ENCODE measurements at places on chromosomes 4 and X. TPM values are rescaled to one million over a fixed set of nuclear protein-coding genes. Genes with fewer than 3 reads are reported as not detected.

MAGEB2 gene
- total RNA-seq: not detected

TMEM255A gene
- not detected for total RNA-seq

SPINK2 gene
- total RNA-seq: not detected

FAM149A gene
- total RNA-seq: 9.7 TPM

HSFX4 gene
- not detected for total RNA-seq

FTSJ1 gene
- 36.4 TPM for total RNA-seq

FAM193A gene
- total RNA-seq: 16.2 TPM

XPNPEP2 gene
- 86.4 TPM for total RNA-seq

SPACA5B gene
- total RNA-seq: not detected

CT55 gene
- total RNA-seq: not detected

HGFAC gene
- 0.06 TPM for total RNA-seq

SMC1A gene
- total RNA-seq: 15.9 TPM

RAB39B gene
- total RNA-seq: 0.06 TPM

SERTM2 gene
- not detected for total RNA-seq

FHIP1A gene
- total RNA-seq: not detected

CTAG2 gene
- total RNA-seq: not detected

FAM236B gene
- not detected for total RNA-seq

GABRQ gene
- total RNA-seq: not detected

PRPS2 gene
- 28.3 TPM for total RNA-seq

EBP gene
- 21.5 TPM for total RNA-seq

LONRF3 gene
- total RNA-seq: 1.8 TPM

TBC1D1 gene
- total RNA-seq: 40.6 TPM

HMGN5 gene
- total RNA-seq: 2.2 TPM

PF4V1 gene
- 2.6 TPM for total RNA-seq

FAM156A gene
- 11.0 TPM for total RNA-seq

TRAM1L1 gene
- total RNA-seq: 1.3 TPM

ANOS1 gene
- 4.4 TPM for total RNA-seq

HS3ST1 gene
- total RNA-seq: 0.49 TPM

USP17L13 gene
- not detected for total RNA-seq

FHDC1 gene
- total RNA-seq: 0.06 TPM

GABRG1 gene
- not detected for total RNA-seq

BBS12 gene
- 3.3 TPM for total RNA-seq

All from cardiac ventricle fibroblast (primary cell).